HepG2 (cell line): ENCODE measurements at places on chromosomes 11 and 22. TPM values are rescaled to one million over a fixed set of nuclear protein-coding genes. Genes with fewer than 3 reads are reported as not detected.

GRCh38 chr22:26646158-26646557, 11.2 kb upstream of the MIAT start:
- DNase-seq, result no peak

- no peak for DNase-seq
These were observed 41.4 kb upstream of the ZBED5 start for GRCh38 chr11:10899121-10899830.

- peak; percentile 23 for DNase-seq
These were observed 11.5 kb downstream of the NNMT start for GRCh38 chr11:114307524-114308203.

DNA sequence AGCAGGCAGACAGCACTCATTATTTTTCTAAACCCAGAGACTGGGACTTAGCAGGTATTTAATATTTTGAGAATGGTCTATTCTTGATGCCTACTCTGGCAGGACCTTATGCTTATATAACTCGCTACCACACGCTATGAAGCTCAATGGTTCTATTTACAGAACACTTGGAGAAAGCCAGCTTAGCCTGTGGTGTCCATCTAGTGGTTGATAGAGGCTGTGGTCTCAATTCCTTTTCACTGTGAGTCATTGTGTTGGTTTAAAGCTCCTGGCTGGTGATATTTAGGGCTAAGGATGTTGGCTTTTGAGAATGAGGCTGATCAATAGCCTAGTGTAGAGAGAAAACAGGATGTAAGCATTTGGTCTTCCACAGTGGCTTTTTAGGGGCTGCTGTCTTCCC, 206.4 kb downstream of the DBX1 start:
- peak; percentile 93 for DNase-seq

DNA sequence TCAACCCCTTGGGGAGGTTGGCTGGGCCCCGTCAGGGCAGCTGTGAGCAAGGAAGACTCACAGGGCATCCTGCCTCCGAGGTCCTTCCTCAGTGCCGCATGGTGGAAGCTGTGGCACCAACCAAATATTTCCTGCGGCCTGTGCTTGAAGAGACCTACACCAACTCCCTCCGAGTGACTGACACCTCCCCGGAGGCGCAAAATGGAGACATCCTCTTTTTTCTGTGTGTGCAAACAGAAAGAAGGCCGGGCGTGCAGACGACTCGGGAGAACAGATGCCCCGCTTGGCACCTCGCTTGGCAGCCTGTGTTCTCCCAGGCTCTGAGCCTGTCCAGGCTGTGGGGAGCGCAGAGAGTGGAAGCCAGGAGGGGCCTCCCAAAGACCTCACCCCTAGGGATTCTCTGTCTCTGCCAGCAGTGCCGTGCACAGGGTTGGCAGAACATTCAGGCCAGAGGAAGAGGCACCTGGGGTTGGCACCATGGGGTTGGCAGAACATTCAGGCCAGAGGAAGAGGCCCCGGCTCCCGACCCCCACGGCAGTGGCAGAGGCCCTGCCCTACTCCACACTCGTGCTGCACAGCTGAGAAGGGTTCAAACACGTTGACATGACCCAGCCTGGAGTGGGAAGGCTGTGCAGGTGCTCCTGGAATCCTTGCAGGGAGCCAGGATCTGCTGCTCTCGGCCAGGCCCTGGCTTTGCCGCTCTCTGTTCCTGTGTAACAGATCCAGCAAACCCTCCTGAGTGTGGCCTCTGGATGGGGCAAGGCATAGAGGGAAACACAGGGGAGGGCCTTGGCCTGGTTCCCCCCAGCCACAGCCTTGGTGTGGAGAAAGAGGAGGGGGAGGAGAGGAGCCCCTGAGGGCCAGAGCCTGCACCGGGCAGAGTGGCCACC, 805.5 kb downstream of the BRD1 start:
- no peak for DNase-seq

- no peak for DNase-seq
These were observed 12.4 kb upstream of the PPM1F start for GRCh38 chr22:21964918-21965484.

GRCh38 chr22:10741210-10741609, 4786.8 kb upstream of the OR11H1 start:
- DNase-seq, result no peak

DNA sequence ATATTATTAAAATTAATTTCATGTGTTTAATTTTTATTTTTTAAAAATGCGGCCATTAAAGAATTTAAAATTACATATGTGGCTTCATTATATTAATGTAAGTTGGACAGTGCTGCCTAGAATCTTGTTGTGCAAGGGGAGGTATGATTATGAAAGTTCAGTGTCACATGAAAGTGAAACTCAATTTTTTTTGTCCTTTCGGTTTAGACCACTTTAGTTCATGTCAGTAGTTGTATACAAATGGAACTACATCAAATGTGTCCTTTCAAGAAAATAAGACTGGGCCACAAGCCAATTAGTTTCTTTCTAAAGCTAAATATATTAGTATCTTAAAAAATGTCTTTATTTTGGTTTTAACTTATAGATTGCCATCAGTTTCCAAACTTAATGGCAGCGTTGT, 35.7 kb downstream of the TBCEL start:
- no peak for DNase-seq

DNA sequence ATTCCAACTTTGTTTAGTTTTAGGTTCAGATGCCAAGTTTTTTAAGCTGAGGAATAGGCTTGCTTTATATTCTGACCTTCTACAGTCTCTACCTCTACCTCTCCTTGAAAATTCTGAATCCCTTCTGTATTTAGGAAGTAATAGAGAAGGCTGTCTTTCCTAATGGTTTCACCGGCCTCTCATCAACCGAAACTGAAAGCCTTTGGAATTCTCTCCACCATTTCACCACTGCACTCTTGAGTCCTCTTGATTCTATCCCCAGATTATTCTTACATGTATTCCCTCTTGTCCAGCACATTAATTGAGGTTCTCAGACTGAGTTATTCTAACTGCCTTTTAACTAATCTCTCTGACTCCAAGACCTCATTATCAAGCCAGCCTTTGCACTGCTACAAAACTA, 67.7 kb upstream of the PICALM start:
- DNase-seq, result no peak

GRCh38 chr22:43535741-43536140, 123.9 kb downstream of the MPPED1 start:
- no peak for DNase-seq

GRCh38 chr11:117302228-117302627, 11.1 kb downstream of the BACE1-AS start:
- no peak for DNase-seq

- DNase-seq, result no peak
These were observed 104.3 kb downstream of the KCNQ1 start for GRCh38 chr11:2549080-2549479.

GRCh38 chr11:73206801-73207200, 11.3 kb upstream of the P2RY2 start:
- DNase-seq, result no peak

DNA sequence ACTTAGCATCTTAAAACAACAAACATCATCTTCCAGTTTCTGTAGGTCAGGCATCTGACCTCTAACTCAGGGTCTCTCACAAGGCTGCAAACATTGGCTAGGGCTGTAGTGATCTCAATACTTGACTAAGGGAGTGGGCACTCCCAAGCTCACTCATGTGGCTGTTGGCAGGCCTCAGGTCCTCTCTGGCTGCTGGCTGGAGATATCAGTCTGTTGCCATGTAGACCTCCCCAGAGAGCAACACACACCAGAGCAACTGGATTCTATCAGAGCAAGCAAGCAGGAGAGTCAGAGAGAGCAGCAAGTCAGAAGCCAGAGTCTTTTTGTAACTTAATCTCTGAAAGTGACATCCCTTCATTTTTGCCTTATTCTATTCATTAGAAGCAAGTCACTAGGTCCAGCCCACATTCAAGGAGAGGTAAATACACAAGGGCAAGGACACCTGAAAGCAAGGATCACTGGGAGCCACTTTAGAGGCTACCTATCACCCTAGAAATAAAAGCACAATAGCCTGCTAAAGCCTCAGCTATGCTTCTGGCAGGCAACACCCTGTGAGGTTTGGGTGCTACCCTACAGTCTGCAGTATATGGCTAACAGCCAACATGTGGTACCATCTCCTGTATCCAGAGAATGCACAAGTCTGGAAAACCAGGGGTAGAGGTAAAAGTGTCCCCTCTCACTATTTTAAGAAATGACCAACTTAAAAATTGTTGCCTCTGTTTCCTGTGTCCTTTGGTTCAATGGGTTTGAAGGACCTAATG, 33.5 kb upstream of the CD44 start:
- DNase-seq, result no peak

The RASSF10 gene
- total RNA-seq, result not detected in 2 replicates

The MYO7A gene
- 3.6 and 7.5 TPM in 2 replicates for total RNA-seq

The PLAAT2 gene
- 0.29 TPM in 1 of 2 replicates, not detected in the other for total RNA-seq

The PIH1D2 gene
- total RNA-seq, result 2.7 and 2.8 TPM in 2 replicates

The SCN4B gene
- 0.04 TPM in 1 of 2 replicates, not detected in the other for total RNA-seq

The RIMBP3C gene
- total RNA-seq, result 0.11 and 0.15 TPM in 2 replicates

The TRMT112 gene
- 409 and 492 TPM in 2 replicates for total RNA-seq

The SCN3B gene
- total RNA-seq, result 0.07 TPM in 1 of 2 replicates, not detected in the other

The GVQW3 gene
- total RNA-seq, result 2.9 and 5.6 TPM in 2 replicates

The SLC22A6 gene
- not detected in 2 replicates for total RNA-seq

The C1QTNF5 gene
- total RNA-seq, result 0.77 and 1.2 TPM in 2 replicates

The SLN gene
- total RNA-seq, result not detected in 2 replicates

The LRRC32 gene
- not detected in 2 replicates for total RNA-seq
